ENCODE measurements at places on chromosomes 4 and X.

DNA sequence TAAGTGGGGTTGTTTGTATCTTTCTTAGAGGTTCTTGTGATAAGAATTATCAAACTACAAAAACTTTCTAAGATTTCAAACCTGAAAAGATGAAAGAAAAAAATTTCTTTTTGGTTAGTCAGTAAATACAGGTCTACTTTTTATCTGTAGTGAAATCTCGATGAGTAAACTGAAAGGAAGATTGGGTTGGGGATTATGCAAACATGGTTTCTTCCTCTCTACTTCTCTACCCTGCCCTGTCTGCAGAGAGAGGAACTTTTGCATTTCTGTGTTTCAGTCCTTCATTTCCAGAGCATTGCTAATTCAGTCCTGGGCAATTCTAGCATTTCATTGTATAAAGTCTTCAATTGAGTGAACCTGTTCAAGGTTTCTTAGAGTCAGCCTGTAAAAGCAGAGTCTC, 51.6 kb upstream of the IL2 start:
- no peak for DNase-seq

DNA sequence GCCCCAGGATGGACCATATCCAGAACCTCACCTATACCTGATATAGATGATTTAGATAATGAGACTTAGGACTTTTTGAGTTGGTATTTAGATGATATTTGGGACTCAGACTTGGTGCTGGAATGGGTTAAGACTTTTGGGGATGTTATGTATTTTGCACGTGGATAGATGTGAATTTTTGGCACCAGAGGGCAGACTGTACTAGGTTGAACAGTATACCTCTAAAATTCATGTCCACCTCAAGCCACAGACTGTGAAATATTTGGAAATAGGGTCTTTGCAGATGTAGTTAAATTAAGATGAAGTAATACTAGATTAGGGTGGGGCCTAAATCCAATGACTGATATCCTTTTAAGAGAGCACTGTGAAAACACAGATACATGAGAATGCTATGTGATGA, 15.6 kb downstream of the RBM41 start:
- DNase-seq: no peak

DNA sequence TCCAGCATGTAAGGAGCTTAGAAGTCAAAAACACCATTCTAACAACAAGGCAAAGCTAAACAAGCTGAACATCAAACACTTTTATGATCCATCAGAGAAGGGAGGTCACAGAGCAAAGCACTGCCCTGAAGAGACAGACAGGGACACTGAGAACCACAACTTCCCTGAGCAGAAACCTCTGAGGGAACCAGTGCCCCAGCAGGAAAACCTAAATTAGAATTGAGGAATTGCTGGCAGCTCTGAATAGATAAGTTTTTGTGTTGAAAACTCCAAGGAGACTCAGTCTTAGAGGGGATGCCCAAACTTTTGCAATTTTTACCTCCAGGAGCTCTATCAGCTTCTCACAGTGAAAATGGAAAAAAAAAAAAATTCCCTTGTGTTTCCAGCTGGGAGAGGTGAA, 83.0 kb upstream of the MAPK10 start:
- DNase-seq: no peak

DNA sequence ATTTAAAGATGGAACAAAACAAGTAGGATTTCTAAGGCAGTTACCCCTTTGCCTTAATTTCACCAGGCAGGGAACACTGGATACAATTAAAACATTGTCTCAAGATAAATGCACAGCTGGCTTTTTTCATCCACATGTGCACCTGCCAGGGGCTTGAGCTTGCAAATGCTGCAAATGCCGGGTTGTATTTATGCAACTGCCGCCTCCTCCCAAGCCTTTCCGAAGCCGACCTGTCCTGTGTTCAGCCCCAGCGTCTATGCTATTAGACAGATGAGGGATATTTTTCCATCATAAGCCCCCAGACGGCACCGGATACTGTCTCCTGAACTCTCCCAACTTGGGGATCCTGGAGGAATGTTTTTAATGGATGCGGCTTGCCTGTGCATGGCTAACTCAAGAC, 251.6 kb downstream of the CRLF2 start:
- DNase-seq: no peak

GRCh38 chr4:118032691-118033090, 1.6 kb upstream of the NDST3 start:
- DNase-seq: no peak

- DNase-seq: peak; percentile 5
Measured at GRCh38 chr4:4693258-4693657, 151.4 kb upstream of the STX18 start.

GRCh38 chr4:2362266-2363055, 56.0 kb downstream of the ZFYVE28 start:
- no peak for DNase-seq

DNA sequence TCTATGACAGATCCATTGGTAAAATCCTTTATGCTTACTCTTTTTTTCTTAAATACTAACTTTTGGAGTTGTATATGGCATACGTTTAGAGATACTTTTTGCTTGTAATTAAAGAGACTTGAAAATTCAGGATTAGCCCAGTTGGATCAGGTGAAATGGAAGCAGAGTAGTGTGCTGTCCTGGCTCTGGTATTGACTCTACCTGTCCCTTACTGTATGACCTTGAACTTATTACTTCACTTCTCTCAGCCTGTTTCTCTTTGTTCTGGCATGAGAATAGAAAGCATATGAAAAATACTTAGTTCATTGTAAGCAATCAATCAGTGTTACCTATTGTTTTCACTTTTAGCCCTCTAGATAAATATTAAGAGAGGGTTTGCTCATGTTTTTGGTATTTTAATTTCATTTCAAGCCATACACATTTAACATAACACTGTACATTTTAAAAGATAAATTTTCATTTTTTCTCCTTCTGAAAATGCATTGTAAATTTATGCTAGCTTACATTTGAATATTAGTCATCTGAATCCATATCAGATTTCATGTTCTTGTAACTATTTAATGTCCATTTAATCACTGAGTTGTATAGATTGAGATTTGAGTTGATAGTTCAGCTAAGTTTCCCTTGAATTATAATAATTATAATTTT, 35.9 kb downstream of the GUCY1B1 start:
- no peak for DNase-seq

GRCh38 chr4:124079174-124079780, 633.3 kb downstream of the ANKRD50 start:
- DNase-seq: no peak

- no peak for DNase-seq
Measured at GRCh38 chrX:136574548-136574947, 42.5 kb downstream of the VGLL1 start.

GRCh38 chrX:38494239-38494823, 67.0 kb upstream of the TSPAN7 start:
- DNase-seq: no peak

DNA sequence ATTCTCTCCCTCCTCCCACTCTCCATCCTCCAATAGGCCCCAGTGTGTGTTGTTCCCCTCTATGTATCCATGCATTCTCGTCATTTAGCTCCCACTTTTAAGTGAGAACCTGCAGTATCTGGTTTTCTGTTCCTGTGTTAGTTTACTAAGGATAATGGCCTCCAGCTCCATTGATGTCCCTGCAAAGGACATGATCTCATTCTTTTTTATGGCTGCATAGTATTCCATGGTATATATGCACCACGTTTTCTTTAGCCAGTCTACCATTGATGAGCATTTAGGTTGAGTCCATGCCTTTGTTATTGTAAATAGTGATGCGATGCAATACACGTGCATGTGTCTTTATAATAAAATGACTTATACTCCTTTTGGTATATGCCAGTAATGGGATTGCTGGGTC, 100.3 kb upstream of the USP9X start:
- DNase-seq: no peak

DNA sequence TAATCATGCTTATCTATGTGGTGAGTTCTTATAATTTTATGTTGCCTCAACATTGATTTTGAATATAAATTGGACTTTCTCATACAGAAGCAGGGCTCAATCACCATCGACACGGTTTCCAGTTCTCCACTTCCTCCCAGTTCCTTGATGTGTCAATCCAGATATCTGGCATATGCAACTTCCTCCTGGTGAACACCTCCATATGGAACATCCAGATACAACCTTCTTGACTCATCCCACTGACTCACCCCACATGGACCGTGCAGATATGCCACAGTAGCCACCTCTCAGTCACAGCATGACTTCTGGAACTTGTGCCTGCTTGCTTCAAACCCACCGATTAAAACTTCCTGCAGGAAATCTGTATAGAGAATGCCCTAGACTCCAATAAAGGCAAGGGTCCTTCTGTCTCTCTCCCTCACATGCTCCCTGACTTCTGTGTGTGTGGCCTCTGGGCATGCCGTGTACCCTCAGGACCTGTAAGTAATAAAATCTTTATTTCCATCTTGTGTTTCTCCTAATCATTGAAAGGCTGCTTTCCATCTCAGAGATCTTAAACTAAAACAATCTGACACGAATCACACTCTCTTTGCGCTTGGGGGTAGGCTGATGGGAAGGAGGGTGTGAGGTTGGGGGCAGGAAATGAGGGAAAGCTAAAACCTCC, 67.0 kb downstream of the HTRA3 start:
- peak; percentile 82 for DNase-seq
